ELR (cell line): ENCODE measurements at places on chromosomes 13 and 19.

DNA sequence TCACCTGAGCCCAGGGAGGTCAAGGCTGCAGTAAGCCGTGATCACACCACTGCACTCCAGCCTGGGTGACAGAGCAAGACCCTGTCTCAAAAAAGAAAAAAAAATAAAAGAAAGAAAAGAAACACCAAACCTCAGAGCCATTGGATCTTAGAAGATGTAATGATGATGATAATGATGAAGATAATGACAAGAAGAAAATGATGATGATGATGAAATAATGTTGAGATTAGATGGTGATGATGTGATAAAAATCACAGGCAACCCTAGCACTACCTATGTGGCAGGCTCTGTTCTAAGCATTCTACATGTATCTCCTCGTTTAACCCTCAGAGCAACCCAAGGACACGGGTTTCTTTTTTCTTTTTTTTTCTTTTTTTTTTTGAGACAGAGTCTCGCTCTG lies 20.1 kb upstream of the HNRNPUL1 start:
- no peak for DNase-seq

DNA sequence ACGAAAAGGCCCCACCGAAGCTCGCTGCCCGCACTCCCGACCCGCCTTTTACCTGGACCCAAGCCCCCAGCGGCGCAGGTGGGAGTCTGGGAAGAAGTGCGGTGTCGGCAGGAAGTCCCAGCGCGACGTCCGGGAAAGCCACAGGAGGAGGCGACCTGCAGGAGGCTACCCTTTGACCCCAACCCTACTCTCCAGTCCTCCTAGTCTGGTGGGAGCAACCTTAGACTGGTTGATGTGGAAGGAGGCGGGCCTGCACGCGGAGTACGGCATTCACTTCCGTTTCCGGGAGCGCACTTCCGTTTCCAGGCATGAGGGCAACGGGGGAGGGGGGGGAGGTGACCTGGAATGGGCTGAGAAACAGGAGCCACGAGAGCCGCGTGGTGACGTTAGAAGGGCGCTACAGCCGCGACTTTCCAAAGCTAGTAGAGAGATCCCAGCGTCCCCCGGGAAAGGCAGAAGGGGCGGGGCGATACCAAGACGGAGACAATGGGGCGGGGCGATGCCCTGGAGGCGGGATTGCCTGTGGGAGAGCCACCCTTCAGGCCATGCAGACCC lies 28.5 kb downstream of the ZNF266 start:
- peak; percentile 72 for DNase-seq

GRCh38 chr13:114013952-114014629 lies 40.2 kb upstream of the C13orf46 start:
- no peak for DNase-seq

DNA sequence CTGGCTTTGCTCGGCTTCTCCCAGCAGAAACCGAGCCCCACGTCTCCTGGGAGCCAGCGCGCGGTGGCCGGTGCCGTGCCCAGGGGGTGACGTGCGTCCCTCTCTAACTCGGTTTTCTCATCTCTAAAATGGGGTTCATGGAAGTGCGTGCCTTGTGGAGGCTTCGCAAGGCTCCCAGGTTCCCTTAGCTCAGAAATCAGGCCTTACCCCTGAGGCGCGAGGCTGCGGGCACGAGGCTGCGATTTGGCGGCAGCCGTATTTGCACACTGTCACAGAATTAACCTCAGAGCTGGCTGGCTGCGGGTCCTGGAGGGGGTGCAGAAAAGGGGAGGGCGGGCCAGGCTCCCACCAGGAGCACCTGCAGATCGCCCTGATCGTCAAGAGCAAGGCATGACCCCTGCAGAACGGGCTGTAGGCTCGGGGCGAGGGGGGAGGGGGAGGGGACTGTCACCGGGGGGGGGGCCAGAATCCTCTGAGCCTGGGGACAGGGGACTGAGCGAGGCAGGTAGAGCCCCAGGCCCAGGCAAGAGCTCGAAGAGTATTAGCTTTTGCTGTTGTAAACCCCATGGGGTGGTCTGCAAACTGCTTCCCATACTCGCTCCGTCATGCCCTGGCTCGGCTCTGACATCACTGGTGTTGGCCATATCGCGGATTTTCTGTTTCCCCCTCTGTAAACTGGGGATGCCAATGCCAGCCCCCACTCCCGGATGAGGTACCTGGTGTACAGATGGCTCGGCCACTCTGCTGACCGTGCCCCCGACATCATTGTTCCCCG lies 62.2 kb downstream of the CCNE1 start:
- no peak for DNase-seq

- no peak for DNase-seq
These were observed 34.9 kb downstream of the PAK4 start for GRCh38 chr19:39160523-39160861.
